Stimulated activated CD8-positive, alpha-beta memory T cell treated with anti-CD3 and anti-CD28 coated beads, Interleukin-4, amount 100 ng/mL, for 1 hour (primary cell): ENCODE measurements at places on chromosomes 4 and X.

DNA sequence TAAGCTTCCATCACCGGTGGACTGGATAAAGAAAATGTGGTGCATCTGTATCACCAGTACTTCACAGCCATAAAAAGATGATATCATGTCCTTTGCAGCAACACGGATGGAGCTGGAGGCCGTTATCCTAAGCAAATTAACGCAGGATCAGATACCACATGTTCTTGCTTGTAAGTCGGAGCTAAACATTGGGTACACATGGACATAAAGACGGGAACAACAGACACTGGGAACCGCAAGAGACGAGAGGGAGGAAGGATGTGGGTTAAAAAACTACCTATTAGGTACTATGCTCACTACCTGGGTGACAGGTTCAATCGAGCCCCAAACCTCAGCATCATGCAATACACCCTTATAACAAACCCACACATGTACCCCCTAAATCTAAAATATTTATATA, 16.3 kb upstream of the IDS start:
- no peak for DNase-seq

GRCh38 chr4:61714387-61714911, 514.3 kb downstream of the ADGRL3 start:
- DNase-seq: no peak

- DNase-seq: no peak
Measured at GRCh38 chr4:155612074-155612473, 54.6 kb upstream of the GUCY1A1 start.

GRCh38 chrX:43612400-43612799, 43.7 kb upstream of the MAOA start:
- no peak for DNase-seq

GRCh38 chr4:101865501-101866062, 75.1 kb downstream of the BANK1 start:
- no peak for DNase-seq

GRCh38 chr4:15353207-15353606, 74.6 kb upstream of the C1QTNF7 start:
- no peak for DNase-seq

DNA sequence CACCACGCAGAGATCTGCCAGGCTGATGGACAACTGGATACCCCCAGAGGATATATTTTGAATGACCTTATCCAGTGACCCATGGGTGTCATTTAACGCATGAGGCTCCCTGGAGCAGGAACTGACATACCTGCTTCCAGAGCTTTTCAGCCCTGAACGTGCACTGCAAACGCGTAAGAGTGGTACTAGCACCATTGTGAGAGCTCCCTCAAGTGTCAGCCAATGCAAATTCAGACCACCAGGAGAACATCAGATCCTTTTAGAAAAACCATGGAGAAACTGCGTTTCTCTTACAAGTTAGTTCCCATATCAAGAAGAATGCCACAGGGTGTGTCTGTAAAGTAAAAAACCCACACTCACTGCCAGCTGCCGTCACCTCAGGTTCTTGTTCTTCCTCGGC, 7.3 kb downstream of the TREX2 start:
- DNase-seq: no peak

DNA sequence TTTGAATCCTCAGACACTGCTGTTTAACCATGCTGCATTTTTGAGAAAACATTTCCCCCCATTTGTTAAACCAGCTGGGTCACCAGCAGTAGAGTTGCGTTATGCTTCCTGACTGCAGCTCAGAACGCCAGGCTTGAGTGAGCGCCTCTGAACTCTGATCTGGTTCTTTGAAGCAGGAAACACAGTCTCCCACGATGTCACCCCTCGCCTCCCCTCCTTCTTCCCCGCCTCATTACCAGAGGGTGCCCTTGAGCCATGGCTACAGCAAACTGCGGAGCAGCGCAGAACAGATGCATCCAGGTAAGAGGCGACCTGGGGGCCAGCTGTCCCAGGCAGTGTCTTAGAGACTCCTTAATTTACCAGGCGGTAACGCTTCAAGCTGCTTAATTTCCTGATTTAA, 78.4 kb downstream of the REPS2 start:
- DNase-seq: no peak

GRCh38 chr4:140222171-140222570, 68.2 kb upstream of the MAML3 start:
- DNase-seq: no peak

- no peak for DNase-seq
Measured at GRCh38 chrX:18377796-18378195, 23.3 kb upstream of the SCML2 start.

- DNase-seq: no peak
Measured at GRCh38 chr4:181345931-181346330, 897.3 kb upstream of the TENM3 start.

DNA sequence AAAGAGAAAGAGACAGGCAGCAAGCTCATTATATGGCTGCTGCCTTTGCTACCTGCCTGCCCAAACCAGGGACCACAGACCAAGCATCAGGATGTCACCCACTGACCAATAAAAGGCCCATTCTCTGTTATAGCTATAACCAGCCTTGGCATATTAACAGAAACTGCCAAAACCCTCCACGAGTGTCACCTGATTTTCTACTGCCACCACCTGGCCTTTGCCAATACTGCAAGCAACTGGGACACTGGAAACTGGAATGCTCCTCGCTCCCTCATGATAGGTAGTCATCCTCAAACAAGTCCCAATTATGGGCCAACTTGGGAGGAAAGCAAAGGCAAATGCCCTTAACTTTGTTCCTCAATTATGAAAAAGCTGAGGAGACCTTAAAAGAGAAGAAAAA, 76.0 kb downstream of the SPIN4 start:
- no peak for DNase-seq

DNA sequence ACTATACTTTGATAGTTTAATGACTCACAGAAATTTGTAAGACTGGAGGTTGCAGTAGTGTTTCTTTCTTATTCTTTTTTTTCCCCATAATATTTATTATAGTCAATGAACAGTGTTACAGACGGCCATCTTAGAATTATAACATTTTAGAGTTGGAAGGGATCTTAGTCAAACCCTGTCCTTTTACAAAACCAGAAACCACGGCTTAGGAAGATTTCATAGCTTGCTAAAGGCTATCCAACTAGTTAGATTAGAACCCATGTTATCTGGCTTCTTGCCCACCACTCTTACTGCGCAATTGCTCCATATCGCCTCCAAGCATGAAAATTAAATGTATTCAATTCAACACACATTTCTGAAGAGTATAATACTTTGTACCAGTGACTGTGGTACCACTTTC, 1.1 kb downstream of the XIAP start:
- no peak for DNase-seq

- DNase-seq: no peak
Measured at GRCh38 chr4:11881364-11881763, 452.7 kb upstream of the HS3ST1 start.

DNA sequence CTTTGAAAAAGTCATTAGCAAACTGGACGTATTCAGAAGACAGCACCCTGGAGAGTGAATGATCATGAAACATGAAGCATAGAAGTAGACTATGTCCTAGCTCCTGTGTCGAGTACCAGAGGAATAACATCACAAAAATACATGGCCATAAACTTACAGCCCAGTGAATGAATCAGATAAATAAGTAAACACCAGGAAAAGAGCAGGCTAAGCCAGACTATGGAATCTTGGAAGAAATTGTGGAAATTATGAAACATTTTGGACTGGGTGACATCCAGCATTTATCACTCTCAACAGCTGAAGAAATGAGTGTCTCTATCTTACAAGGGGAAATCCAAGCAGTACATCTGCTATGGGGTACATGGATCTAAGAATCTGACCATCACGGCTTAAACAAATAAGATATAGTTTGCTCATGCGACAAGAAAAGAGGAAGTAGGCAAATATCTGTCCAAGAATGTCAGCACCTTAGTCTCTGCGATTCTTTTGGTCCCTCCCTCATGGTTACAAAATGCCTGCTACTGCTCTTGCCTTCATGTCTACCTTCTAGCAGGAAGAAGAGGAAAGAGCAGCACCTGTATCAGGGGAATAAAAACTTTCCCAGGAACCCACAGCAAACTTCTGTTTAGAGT, 481.5 kb downstream of the BCOR start:
- no peak for DNase-seq

- DNase-seq: no peak
Measured at GRCh38 chrX:21883258-21883657, 27.5 kb downstream of the YY2 start.

DNA sequence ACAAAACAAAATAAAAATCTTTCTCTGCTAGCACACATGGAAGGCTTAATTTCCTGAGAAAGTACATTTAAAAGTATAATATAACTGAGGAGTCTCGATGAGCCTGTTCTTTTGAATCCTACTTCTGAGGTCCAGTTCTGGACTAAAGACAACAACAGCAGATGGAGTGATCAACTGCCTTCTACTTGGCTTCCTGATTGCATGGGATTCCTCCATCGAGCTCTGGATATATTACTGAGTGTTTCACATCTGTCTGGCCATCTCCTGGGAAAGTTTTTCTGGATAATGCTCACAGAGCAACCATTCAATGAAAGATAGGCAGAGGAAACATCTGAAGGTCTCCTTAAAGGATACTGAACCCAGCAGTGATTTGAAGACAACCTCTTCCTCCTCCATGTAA, 42.6 kb downstream of the KDR start:
- no peak for DNase-seq

- DNase-seq: no peak
Measured at GRCh38 chr4:121551271-121551670, 145.5 kb downstream of the ANXA5 start.
